ENCODE measurements at places on chromosomes 11 and 22. TPM values are rescaled to one million over a fixed set of nuclear protein-coding genes. Genes with fewer than 3 reads are reported as not detected.

DNA sequence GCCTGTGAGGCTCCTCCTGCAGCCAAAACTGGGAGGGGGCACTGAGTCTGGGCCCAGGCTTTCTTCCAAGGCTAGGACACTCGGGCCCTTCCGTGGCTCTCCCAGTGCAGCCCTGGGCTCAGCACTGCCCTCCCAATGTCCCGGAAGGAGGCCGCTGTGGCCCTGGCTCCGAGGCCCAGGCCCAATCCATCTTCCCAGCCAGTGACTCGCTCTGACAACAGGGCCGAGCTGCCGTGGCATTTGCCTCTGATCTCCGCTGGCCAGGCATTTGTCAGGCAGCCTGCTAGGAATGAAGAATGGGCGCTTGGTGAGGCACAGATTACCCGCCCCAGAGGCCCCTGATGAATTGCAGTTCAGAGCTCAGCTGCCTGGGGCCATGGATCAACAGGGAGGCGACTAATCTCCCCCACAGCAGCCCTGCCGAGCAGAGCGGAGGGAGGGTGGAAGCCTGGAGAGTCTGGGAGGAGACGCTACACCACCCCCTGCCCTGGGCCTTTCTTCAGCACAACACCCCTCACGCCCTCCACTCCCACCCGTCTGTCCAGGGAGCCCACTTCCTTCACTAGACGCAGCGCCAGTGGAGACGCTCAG lies 8.3 kb downstream of the FXYD2 start:
- DNase-seq: no peak

APOL6 gene
- total RNA-seq: 83.6 TPM

- DNase-seq: no peak
These were observed 12.0 kb downstream of the ALG8 start for GRCh38 chr11:78127403-78127802.

DNA sequence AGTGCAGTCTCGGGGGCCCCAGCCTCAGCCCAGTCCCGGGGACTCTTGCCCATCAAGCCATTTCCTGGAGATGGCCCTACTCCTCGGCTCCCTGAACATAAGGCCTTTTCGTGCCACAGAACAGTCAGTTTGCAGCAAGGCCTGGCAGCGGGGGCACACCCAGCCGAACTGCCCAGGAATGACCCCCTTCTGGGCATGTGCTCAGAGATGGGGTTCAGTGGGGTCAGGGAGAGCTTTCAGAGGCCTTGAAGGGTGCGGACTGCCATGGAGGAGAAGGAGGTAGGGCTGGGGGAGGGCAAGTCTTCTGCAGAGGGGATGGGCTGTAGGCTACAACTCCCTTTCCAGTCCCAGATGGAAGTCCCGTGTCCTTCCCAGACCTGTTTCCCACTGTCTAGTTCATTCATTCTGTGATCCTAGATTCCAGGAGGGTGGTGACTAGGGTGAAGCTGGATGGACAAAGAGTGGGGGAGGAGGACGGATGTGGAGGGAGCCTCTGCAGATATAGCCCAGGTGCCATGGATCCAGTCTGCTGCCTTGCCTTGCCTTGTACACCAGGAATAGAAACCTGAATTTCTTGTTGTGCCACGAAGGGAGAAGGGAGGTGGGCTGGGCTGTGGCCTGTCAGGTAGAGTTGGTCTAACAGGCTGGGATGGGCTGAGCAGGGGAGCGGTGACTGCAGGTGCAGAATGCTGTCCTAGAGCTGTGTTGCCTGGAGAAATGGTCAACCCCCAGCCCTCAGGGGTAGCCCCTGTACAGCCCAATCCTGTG lies 14.2 kb upstream of the OMP start:
- no peak for DNase-seq

DNA sequence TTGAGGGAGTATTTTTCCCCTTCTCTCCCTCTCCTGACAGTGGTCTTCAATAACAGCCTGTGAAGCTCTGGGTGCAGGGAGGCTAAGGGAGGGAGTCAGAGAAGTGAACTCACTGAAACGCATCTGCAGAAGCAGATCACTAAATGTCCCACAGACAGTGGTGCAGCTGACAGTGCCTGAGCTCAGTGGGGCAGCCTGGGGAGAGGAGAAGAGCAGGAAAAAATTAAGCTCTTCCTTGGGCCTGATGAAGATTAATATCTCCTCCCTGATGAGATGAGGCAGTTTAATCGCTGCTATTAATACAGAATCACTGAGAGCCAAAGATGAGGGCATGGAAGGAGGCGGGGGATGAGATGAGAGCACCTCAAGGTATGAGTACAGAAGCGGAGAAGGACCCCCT lies 180.8 kb downstream of the LARGE1 start:
- no peak for DNase-seq

SLC35E4 gene
- 2.5 TPM for total RNA-seq

DNA sequence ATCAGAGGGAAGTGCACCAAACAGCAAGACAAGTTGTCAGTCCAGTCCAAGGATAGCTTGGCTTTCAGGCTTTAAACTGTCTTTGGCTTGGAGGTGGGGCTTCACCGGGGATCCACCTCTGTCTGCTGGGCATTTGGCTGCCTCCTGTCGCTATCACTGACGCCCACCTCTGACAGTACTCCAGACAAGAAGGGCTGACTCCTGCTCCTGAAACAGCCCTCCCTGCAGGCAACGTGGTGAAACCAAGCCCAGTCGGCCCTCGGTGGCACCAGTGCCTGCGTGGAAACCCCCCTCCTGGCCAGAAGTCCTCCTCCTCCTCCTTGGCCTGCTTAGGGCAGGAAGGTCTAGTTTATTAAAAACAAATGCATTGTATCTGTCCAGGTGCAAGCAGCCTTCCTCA lies 16.9 kb downstream of the DHCR7 start:
- no peak for DNase-seq

RIMBP3B gene
- 0.84 TPM for total RNA-seq

DNA sequence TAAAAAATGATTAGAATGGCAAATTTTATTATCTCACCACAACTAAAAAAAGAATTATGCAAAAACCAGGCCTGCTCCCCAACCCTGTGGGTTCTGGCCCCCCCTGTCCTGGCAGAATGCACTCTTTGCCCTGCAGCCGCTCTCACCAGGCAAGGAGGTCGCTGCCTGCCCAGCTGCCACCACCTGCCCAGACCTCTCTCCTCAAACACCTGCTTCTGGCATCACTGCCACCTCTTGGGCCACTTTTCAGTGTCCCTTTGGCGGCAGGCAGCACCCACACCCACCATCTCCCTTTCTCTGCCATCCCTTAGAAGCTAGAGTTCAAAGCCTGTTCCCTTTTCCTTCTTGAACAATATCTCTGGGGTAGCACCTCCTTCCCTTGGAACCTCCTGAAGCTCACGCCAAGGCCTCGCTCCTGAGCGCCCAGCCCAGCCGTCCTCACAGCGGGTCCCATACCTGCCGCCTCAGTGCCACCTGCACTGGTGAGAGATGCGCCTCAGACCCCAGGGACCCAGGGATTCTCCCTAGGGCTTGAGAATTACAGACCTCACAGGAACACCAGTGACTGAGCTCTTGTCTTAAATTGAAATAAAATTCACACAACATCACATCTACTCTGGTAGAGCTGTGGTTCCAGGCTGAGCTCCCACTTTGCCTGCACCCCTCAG lies 44.6 kb downstream of the SGSM3 start:
- no peak for DNase-seq

GRCh38 chr11:35584321-35584720 lies 33.9 kb upstream of the FJX1 start:
- DNase-seq: no peak

DNA sequence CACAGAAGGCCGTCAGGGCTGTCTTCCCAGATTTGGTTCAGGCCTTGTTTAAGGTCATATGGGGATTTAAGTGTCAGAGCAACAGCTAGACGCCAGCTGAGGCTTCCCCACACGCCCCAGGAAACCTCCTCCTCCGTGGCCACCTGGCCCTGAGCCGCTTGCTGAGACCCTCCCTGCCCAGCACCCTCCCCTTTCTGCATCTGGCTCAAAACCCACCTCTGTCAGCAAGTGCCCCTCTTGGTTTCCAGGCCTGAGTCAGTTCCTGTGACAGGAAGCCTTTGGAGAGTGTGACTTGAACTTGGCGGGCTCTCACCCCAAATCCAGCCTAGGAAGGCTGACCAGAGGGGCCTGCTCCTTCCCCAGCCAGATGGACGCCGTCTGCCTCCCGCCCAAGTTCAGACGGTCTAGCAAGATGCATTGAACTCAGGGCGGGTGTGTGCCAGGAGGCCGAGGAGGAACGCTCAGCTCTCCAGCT lies 561 bp downstream of the FXYD2 start:
- DNase-seq: no peak
